Fibroblast of skin of back (primary cell): ENCODE measurements at places on chromosomes 4 and X.

GRCh38 chr4:36509845-36510244 lies 228.4 kb downstream of the DTHD1 start:
- no peak for DNase-seq

- DNase-seq = no peak
Observed at GRCh38 chrX:155115174-155115819, 44.0 kb downstream of the BRCC3 start.

- no peak for DNase-seq
Observed at GRCh38 chrX:5775846-5776430, 452.7 kb downstream of the NLGN4X start.

- no peak for DNase-seq
Observed at GRCh38 chrX:19731307-19731820, 156.0 kb downstream of the SH3KBP1 start.

DNA sequence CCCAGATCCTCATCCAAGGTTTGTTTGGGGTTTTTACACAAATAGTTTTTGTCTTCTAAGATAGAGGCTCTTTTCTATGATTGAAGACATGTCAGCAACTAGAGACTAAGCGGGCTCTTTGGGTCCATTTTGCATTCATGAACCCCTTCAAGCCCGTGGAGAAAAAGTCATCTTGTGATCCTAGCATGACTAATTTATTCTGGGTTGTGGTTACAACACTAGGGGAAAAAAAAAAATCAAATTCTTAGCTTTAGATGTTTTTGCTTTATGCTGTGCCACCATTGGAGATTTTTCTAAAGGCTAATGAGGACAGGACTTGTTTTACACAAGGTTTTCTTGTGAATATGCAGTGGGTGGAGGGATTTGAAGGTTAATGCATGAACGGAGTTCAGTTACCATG lies 440.0 kb downstream of the PCDH7 start:
- DNase-seq = no peak

- no peak for DNase-seq
Observed at GRCh38 chr4:4784379-4784778, 75.1 kb upstream of the MSX1 start.

DNA sequence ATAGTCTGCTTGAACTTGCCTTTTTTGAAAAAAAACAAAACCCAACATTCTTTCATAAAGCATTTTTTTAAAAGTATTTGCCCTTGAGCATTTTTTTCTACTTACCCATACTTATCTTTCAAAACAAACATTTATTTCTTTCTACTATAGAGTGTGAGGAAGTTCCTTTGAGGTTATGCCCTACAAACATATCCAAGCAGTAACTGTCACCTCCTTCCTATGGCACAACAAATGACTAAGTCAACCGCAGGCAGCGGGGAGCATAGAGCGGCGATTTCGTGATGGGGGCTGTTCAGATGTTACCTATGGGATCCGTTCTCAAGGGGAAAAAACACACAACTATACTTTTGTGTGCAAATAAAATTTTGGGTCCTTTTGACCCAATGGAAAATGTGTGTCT lies 19.4 kb downstream of the SPRY1 start:
- peak; percentile 87 for DNase-seq

DNA sequence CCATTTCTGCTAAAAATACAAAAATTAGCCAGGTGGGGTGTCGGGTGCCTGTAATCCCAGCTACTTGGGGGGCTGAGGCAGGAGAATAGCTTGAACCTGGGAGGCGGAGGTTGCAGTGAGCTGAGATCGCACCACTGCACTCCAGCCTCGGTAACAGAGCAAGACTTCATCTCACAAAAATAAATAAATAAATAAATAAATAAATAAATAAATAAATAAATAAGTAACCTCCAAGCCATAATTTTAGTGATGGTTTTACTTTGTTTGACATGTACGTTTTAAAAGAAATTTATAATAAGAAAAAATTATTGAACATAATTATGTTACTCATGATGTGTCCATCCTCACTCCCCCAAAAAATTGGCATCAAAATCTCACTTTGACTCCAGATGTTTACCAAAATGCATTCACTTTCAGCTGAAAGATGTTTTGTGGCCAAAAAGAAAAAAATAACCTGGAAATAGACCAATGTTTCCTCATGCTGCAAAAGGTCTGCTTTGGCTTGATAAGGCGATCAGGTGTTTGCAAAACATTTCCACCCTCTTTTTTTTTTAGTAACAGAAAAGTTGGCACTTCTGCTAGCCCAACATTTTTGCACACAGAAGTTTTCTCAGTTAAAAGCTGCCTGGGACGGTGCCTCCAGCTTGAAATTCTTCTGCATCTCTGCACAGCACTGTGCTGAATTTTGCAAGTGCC lies 42.2 kb upstream of the DHRSX start:
- no peak for DNase-seq

DNA sequence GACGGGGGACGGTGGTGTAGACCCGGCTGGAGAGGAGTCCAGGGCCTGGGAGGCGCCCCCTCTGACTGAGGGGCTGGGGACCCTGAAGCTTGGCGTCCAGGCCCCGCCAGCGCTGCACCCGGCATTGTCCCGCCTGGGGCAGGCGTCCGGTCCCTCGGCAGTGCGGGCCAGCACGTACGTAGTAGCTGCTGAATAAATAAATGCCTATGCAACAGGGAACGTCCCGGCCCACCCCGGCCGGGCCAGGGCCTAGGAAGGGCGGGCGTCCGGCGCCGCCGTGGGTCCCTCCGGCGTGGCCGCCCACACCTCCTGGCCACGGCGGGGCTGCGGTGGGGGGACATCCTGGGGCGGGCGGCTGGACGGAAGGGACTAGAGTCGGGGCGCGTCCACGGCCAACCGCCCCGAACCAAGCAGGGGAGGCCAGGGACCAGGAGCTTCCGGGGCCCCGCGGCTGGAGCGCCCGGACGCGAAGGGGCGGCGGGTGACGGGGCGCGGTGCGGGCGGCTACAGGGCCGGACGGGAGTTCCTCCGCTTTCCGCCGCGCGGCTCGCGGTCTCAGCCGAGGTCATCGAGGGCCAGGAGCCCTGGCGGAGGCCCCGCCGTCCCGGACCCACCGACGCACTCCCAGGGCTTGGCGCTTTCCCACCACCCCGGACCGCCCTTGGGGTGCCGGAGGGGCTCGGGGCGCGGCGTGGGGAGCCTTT lies 886 bp upstream of the WWC2 start:
- peak; percentile 70 for DNase-seq

DNA sequence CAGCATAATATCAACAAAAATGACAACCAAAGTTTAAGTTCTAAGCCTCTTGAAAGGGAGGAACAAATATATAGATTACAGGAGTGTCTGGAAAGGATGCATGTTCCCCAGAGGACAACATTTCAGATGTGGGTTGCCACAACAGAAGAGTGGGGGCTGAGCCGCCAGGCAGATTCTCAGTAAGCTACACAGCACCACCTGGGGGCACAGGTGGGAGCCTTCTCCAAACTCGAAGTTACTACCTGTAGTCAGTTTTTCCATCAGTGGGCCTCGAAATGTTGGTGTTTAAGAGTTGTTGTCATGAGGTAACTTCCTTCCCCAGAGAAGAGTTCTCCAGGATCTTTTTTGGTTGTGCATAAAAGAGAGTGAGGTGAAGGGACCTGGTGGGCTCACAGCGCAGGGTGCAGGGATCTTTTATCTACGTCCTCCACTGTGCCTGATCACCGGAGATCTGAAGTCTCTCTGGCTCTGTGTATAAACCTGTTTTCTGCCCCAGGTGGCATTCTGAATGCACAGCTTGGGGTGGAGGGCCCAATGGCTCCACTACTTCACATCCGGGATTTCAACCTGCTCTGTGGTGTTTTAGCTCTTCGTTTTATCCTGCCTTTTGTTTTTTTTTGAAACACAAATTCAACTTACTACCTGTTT lies 58.4 kb upstream of the STS start:
- no peak for DNase-seq

GRCh38 chrX:74680391-74680790 lies 66.0 kb upstream of the RLIM start:
- DNase-seq = no peak

DNA sequence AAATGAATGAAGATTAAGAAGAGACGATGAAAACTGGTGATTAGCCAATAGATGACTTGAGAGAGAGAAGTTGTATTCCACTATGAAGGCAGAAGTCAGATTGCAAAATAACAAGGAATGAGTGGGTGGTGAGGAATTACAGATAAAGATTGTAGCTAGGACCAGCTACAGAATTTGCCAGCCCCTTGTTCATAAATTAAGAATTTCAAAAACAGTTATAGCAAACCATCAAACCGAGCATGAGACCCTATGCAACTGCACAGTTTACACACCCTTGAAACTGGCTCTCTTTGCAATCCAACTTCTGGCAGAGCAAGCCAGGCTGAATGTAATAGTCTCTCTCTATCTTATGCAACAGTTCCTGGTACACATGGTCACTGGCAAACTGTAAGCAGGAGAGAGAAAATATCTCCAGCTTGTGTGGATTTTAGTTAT lies 35.2 kb downstream of the STAP1 start:
- no peak for DNase-seq

GRCh38 chr4:19739101-19739651 lies 512.5 kb upstream of the SLIT2 start:
- DNase-seq = peak; percentile 87

- peak; percentile 80 for DNase-seq
Observed at GRCh38 chrX:3609810-3610209, 103.6 kb downstream of the PRKX start.

DNA sequence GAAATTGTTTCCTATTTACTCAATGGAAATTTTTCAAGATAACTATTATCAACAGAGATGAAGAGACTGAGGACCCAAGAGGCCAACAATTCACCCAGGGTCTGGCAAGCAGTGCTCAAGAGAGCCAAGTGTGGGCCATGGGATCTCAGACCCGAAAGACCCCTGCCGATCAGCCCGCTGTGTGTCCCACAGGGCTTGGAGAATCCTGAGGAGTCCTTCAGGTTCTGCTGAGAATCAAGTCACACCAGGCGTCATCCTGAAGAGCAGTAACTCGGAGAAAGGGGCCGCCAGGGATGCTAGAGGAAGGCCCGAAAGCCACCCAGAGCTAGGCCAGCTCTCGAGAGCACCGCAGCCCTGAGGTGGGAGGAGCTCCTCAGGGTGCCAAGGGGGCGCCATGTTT lies 48.7 kb downstream of the FGFRL1 start:
- DNase-seq = no peak

DNA sequence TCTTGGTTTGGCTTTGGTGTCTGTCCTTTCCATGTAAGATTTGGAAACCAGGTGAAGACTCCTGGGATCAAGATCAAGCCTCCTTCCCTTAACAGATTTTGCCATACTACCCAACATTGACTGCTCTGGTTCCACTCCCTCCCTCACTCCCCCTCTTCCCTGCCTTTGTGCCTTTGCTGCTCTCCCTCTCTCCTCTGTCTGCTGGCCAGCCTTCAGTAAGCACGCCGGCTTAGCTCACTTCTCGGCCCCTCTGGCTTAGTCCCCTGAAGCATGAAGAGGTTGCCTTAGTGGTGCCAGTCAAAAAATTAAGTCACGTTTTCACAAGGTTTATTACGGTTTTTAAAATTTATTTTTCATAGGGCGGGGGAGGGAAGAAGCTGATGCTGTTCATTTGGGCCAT lies 6.0 kb downstream of the GRIA3 start:
- no peak for DNase-seq

DNA sequence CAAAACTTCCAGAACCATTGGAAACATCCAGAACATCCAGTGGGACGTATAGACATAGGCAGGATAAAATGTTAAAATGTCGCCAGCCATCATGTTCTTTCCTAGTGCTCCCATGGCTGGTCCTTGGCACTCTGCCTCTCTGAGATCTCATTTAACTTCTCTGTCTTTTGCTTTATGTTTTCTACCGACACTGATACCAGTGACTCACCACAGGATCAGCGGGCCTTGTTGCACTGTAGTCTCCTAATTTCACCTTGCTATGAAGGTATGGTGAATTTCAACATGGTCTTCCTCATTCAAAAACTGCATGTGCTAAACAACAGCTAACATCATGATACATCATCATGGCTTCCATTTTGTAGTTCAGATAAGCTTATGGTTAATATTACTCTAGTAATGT lies 521.0 kb upstream of the IGFBP7 start:
- DNase-seq = no peak

GRCh38 chrX:121496966-121497365 lies 449.6 kb downstream of the GLUD2 start:
- DNase-seq = peak; percentile 83

DNA sequence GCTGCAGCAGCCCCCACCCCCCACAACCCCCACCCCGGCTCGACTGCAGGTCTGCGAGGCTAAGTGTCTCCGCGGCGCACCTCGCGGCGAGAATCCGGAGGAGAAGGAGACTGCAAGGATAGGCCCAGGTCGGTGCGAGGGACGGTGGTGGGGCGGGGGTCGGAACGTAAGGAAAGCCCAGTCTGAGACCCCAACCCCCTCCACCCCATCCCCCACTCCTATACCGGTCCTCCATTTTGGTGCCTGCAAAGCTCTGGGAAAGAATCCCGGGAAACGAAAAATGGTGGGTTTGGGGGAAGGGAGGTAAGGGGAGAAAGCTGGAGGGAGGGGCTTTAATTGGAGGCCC lies 614 bp downstream of the BEX3 start:
- DNase-seq = peak; percentile 33

DNA sequence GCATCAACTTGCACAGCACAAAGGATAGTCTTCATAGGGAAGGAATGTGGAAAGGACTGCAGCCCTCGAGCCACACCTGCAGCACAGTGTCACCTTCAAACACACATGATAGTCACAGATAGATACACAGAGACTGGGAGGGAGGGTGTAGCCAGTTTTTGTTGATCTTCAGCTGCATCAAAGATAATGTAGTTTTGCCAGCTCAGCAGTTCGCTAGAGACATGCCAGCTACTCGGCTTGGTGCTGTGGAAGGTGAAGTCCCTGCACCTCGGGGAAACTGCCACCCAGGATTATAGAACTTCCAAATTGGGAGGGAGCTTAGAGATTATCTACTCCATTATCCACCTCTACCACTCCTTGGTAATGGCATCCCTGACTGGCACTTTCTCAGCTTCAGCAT lies 92.9 kb upstream of the PAK3 start:
- DNase-seq = no peak

DNA sequence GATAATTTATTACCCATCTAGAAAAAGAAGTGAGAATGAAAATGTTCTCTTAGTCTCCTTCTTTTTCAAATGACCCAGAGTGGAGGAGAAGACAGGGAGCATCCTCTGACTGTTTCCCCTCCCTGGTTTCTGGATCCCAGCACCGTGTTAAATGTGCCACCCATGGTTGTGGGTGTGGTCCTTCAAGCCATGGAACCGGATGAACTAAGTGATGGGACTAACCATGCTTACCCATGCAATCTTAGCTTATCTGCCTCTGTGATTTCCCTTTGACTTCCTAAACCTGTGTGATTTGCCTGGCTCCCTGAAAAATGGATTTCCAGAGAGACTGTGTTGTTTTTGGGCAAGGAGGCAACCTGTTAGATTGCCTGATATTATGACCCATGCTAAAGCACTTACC lies 437.1 kb downstream of the MAGEB5 start:
- DNase-seq = no peak

- no peak for DNase-seq
Observed at GRCh38 chr4:186414390-186414789, 141.0 kb downstream of the MTNR1A start.

GRCh38 chr4:97867557-97868091 lies 275.7 kb downstream of the STPG2 start:
- peak; percentile 0 for DNase-seq

GRCh38 chr4:98816386-98816785 lies 112.5 kb downstream of the EIF4E start:
- DNase-seq = no peak

GRCh38 chrX:44946771-44947170 lies 73.8 kb downstream of the KDM6A start:
- no peak for DNase-seq
